ENCODE measurements at places on chromosomes 3 and 15.

GRCh38 chr3:89266074-89266473, 158.7 kb downstream of the EPHA3 start:
- DNase-seq: no peak

- no peak for DNase-seq
These were observed 31.0 kb downstream of the IL16 start for GRCh38 chr15:81227716-81228115.

GRCh38 chr15:78641102-78641748, at the start of gene CHRNB4:
TSS of gene CHRNB4 (minus strand) at chr15:78641210. CDS start at chr15:78641133, 77 bp downstream.
- no peak for DNase-seq

GRCh38 chr3:187777331-187777941, 32.2 kb upstream of the BCL6 start:
- no peak for DNase-seq

DNA sequence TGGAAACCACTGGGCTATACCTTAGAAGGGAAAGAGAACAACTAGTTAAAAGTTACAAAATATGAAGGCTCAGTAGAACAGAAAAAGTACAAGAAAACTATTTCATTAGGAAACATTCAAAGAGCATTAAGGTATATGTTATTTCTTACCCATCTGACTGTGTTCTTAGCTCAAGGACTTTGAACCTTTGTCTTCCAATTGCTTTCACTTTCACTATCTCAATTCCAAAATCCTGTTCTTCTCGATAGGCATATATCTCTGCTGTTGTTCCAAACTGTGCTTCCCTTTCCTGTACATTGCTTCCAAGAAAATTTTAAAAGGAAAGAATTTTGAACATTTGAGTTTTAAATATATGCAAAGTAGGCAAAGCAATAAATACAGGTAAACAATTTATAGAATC, 6.9 kb downstream of the CRBN start:
- no peak for DNase-seq

- no peak for DNase-seq
These were observed 518.2 kb downstream of the CADM2 start for GRCh38 chr3:85476891-85477495.

DNA sequence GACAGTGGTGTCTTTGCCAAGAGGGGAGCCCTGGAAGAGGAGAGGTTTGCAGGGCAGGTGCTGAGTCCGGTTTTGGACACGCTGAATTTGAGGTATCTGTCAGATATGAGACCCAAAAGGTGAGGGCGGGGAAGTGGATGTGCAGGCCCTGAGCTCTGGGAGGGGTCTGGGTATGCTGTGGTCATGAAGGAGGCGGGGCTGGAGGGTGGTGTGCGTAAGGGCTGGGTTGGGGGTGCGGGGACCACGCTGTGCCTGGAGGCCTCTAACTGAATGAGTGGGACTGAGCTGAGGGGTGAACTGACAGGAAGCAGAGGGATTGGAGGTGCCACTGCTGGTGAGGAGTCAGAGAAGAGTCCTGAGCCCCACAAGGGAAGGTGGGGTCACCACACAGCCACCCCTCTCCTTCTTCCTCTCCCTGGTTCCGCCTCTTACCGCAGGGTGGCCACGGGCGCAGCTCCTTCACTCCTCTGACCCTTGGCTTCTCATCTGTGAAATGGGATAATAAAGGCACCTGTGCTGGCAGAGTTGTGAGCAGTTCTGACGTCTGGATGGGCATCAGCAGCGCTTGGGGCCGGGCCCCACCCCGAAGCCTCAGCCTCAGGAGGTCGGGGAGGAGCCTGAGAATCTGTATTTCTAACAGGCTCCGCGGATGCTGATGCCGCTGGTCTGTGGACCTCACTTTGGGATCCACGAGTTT, 28.8 kb downstream of the PSTPIP1 start:
- DNase-seq: no peak

- no peak for DNase-seq
These were observed 15.1 kb downstream of the KNG1 start for GRCh38 chr3:186732169-186732766.

DNA sequence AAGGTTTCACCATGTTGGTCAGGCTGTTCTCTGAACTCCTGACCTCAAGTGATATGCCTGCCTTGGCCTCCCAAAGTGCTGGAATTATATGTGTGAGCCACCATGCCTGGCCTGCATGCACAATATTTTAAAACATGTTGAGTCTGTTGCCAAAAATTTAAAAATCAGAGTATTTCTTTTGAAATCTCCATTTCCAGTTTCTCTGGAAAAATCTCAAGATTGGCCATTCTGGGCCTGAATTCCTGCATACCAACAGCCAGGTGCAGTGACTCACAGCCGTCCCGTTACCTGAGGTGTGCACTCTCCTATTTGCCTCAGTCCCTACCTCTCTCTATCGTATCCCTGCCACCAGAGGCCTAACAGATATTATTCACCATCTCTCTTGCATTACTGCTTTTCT, 15.0 kb upstream of the COPG1 start:
- DNase-seq: no peak

GRCh38 chr15:39205506-39206371, 375.1 kb upstream of the THBS1 start:
- DNase-seq: no peak

DNA sequence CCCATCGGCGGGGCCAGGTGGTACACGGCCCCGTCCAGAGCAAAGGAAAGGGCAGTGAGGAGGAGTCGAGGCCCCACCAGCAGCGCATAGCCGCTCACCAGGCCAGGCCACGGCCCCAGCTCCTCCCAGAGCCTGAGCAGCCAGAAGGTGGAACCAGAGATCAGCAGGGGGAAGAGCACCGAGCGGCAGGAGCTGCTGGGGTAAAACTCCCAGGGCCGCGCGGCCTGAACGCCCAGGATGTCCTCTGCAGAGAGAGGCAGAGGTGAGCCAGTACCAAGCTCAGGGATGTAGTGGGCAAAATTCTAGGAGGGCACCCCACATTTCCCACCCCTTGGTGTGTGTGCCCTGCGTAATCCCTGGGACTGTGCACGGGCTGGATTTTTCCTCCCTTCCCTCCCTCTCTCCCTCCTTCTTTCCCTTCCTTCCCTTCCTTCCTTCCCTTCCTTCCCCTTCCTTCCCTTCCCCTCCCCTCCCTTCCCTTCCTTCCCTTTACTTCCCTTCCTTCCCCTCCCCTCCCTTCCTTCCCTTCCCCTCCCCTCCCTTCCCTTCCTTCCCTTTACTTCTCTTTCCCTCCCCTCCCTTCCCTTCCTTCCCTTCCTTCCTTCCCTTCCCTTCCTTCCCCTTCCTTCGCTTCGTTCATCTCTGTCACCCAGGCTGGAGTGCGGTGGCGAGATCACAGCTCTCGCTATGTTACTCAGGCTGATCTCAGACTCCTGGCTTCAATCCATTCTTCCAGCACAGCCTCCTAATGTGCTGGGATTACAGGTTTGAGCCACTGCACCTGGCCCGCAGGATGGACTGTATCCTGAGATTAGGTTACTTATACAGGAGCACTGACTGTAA, 6.3 kb upstream of the NCBP2 start:
- DNase-seq: no peak

GRCh38 chr3:1380926-1381646, 288.3 kb downstream of the CNTN6 start:
- DNase-seq: no peak

DNA sequence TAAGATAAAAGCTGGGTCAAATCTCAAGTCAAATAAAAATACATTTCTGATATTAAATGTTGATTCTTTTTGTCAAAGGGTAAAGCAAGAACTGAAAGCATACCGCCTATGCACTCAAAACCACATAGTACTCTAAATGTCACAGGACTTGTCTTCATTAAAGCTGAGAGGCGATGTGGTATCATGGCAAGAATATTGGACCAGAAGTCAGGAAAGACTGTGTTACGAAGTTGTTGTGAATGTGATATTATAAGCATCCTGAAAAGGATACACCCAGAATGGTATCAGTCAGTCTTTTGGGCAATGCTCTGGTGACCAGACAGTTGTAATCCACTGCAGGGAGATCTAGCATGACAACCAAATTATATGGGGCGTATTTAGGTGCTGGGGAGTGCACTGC, 33.8 kb downstream of the TIGIT start:
- no peak for DNase-seq

GRCh38 chr15:27538325-27538724, 560.8 kb downstream of the OCA2 start:
- DNase-seq: no peak

DNA sequence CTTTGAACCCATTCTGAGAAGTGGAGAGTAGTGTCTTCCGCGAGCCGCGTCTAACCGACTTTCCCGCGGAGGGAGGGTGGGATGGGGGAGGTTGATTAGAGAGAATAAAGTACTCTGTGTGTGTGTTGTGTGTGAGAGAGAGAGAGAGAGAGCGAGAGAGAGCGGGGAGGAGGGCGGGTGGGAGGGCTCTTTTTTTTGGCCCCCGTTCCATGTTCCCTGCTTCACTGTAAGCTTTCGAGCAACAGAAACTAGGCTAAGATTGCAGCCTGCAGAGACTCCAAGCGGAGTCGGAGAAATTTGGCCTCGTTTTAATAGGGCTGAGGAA, 1.6 kb upstream of the MEIS2 start:
- DNase-seq: no peak

GRCh38 chr3:141337523-141337854, 30.8 kb upstream of the ZBTB38 start:
- no peak for DNase-seq

DNA sequence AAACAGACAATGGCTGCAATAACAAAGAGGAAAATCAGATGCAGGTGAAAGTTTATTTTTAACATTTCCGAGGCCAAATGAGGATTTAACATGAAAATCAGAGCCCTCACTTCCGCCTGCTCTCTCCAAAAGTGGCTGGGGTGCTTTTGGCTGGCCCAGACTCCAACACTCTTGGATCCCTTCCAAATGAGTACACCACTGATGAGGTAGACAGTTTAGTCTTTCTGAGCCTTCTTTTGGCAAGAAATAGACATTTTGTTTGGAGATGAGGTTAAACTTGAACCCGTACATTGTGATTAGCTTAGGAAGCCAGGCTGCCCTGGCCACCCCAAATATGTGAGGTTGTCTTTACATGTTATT, 51.0 kb upstream of the TRA2B start:
- DNase-seq: no peak

DNA sequence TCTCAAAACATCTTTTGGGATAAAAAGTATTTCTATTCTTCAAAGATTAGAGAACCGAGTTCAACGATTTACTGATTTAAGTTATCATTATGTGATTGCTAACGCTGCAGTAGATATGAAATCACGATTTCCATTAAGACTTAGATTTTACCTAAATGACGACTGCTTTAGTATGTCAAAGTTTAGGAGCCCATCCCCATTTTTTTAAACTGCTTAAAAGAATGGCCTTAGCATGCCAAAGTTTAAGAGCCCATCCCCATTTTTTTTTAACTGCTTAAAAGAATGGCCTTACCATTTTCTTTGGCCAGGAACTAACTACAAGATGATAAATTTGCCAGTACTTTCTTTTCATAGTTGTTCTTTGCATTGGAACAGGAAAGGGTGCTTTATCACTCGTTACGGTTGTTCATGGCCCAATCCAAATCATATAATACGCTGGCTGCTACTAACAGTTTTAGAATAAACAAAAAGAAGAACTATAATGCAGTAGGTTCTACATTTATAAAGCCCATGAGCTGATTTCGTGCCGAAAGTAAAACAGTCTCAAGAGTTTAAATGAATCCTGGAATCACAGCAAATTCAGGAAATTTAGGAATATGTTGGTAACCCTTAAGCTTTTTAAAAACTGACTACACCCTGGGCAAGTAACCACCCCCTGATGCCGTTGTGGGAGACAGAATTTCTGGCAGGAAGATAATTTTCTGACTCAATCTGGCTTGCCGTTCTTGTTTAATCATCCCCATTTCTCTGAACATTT, 869 bp upstream of the TSC22D2 start:
- no peak for DNase-seq

DNA sequence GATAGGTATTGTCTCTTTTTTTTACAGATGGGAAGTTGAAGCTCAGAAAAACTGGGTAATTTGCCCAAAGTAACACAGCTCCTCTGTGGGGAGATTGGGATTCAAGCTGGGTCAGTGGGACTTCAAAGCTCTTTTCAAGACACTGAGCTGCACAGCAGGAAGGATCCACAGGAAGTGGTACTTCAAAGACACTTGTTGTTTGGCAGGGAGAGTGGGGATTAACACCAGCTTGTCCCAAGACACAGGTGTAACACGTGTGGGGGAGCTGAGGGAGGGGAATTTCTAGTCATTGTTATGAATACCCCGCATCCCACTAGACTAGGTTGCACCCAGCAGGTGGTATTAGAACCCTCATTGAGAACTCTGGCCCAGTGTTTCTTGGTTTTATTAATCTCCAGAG, 116.0 kb downstream of the FOXB1 start:
- no peak for DNase-seq

GRCh38 chr3:193029800-193030199, 112.1 kb upstream of the MB21D2 start:
- DNase-seq: no peak

GRCh38 chr15:55789066-55789660, 46.2 kb upstream of the PRTG start:
- DNase-seq: peak; percentile 46

- no peak for DNase-seq
These were observed 451.1 kb upstream of the TPRG1 start for GRCh38 chr3:188720636-188721035.
